ENCODE measurements at places on chromosomes 16 and 17. TPM values are rescaled to one million over a fixed set of nuclear protein-coding genes. Genes with fewer than 3 reads are reported as not detected.

The DNAI2 gene
- not detected for polyA plus RNA-seq

The MRPL28 gene
- polyA plus RNA-seq = 134 TPM

The CDH3 gene
- 0.06 TPM for polyA plus RNA-seq

The CMTM4 gene
- 4.5 TPM for polyA plus RNA-seq

The CCDC154 gene
- polyA plus RNA-seq = 5.9 TPM

The BRICD5 gene
- 31.7 TPM for polyA plus RNA-seq

The NPW gene
- not detected for polyA plus RNA-seq

The MYLK3 gene
- 69.5 TPM for polyA plus RNA-seq

The OR1A1 gene
- polyA plus RNA-seq = not detected

The CACNA1H gene
- polyA plus RNA-seq = 8.7 TPM

The MPV17L gene
- 2.8 TPM for polyA plus RNA-seq

The TP53TG3B gene
- polyA plus RNA-seq = not detected

The TBC1D3C gene
- polyA plus RNA-seq = 0.88 TPM

The CES3 gene
- 0.07 TPM for polyA plus RNA-seq

The KRT40 gene
- not detected for polyA plus RNA-seq

The TBC1D3G gene
- polyA plus RNA-seq = not detected

The TMEM106A gene
- polyA plus RNA-seq = 1.1 TPM

The CDT1 gene
- polyA plus RNA-seq = 0.22 TPM

The PPY gene
- not detected for polyA plus RNA-seq

The TSPOAP1 gene
- polyA plus RNA-seq = 35.6 TPM

The CTRB1 gene
- polyA plus RNA-seq = 1.0 TPM

The TPSG1 gene
- 0.06 TPM for polyA plus RNA-seq

The IRX5 gene
- 21.8 TPM for polyA plus RNA-seq

The CD300LB gene
- polyA plus RNA-seq = not detected

The SNAI3 gene
- 4.5 TPM for polyA plus RNA-seq

The FLYWCH2 gene
- polyA plus RNA-seq = 36.8 TPM

The MEIOC gene
- polyA plus RNA-seq = not detected

The LDHD gene
- 69.5 TPM for polyA plus RNA-seq

The MRM1 gene
- 10.3 TPM for polyA plus RNA-seq

The TMEM94 gene
- polyA plus RNA-seq = 25.6 TPM

The CCL13 gene
- 1.0 TPM for polyA plus RNA-seq

The B4GALNT2 gene
- not detected for polyA plus RNA-seq

The ERCC4 gene
- 2.0 TPM for polyA plus RNA-seq

The KIFC3 gene
- 97.4 TPM for polyA plus RNA-seq

The RASL10B gene
- 3.9 TPM for polyA plus RNA-seq

The ABCA9 gene
- polyA plus RNA-seq = 29.5 TPM

The ZG16 gene
- 0.01 TPM for polyA plus RNA-seq

The ZPBP2 gene
- polyA plus RNA-seq = not detected

The SCNN1B gene
- polyA plus RNA-seq = 0.25 TPM

All from heart right ventricle (tissue), 16 donors.